Kasumi-1 (cell line): ENCODE measurements at places on chromosomes 6 and 20.

GRCh38 chr6:148134592-148134991 lies 208.0 kb upstream of the SASH1 start:
- DNase-seq: no peak

DNA sequence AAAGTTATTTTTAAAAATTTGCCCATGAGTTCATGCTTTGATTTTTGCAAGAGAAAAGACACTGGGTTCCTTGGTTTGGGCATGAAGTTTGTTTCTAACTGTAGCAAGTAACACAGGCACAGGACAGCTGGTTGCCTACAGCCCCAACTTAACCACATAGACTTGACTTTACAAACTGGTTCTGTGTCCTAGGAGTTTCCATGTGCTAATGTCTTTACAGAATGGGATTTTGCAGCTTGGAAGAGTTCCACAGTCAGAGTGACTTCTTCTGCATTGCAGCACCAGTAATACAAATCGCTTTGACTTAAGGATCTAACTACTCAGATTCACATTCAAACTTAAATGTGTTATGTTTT lies 44.3 kb downstream of the OR2B2 start:
- no peak for DNase-seq

DNA sequence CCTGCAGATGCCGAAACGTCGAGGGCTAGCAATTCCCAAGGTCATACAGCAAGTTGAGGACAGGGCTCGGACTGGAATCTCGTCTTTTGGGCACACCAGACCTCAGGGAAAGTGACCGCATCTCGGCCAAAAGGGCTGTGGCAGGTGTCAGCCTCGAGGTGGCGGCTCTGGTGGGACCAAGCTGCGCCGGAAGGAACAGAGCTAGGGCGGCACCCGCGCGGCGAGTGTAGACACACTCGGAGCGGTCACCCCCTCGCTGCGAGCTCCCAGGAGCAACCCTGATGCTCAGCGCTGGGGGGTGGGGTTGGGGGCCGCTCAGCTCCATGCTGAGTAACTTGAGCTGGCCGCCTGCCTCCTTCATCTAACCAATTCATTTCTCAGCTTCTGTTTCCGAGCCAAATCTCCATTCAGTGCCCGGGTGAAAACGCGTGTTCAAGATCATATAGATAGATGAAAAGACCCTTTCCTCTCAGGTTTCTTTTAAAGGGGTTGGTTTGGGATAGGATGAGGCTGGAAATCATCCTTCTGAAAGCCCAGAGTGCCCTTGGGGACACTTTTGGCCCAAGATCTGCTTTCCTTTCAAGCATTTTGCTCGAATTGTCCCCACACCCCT lies 2.2 kb upstream of the TUBB2B start:
- DNase-seq: no peak

- DNase-seq: no peak
These were observed 5.0 kb upstream of the CAP2 start for GRCh38 chr6:17388365-17388764.

DNA sequence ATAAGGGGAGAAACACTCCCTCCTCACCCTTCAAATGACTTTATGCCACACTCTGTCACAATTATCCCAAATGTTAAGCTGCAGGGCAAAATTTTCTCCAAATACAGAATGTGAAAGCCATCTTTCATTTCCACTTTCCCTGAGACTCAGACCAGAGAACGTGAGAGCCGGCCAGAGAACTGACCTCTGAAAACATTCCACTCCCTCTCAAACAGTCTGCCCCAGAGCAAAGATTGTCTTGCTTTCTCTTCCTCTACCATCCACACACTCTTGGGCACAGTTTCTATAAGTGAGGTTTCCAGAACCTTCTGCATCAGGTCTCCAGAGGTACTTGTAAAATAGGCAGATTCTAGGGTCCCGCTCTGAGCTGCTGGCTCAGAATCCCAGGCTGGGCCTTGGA lies 278.1 kb downstream of the FRK start:
- DNase-seq: no peak

- DNase-seq: no peak
These were observed 33.1 kb upstream of the CDYL start for GRCh38 chr6:4743062-4743461.

DNA sequence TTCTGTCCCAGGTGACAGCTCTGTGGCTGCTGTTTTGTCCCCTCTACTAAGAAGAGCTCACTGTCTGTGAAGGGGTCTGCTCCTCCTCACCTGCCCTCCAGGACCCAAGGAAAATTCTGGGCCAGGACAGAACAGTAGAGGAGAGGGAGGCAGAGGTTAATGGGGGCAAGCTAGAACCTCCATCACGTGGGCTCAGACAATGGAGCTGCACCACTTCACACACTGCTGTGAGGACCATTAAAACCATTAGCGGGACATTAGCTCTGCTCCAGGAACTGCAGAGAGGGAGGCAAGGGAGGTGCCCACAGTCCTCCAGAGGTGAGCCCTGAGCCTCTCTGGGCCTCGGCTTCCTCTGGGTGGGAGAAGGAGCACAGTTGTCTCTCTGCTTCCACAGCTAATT lies 78.4 kb downstream of the NOL4L start:
- DNase-seq: no peak

DNA sequence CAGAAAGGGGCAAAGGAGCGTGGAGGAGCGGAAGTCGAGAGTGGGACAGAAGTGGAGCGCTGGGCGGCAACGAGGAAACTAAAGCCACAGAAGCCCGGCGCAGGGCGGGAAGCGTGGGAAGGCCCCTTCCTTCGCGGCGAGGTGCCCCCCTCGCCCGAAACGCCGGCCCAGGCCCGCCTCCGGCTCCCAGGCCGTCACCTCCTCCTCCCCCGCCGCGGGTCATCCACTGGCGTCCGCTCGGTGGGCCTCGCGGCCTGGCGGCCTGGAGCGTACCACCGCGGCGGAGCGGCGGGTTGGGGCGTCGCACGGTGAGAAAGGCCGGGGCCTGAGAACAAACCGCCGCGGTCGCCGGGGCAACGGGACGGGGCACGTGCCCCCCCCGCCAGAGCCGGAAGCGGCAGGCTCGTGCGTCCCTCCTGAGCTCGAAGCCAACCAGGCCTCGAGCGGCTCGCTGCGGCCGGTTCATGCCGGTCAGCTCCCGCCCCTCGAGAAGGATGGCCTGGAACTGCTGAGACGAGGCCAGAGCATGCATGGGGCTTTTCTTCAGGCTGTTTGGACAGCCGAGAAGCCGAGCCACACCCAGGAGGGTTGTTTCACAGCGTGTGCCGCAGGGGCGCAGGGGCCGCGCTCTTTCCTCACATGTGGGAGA lies at the start of gene TCP11:
TSS of gene TCP11 (minus strand) at position 333 of the 649 bp plus-strand sequence. CDS start 469 bp downstream, outside the sequence.
- no peak for DNase-seq

- DNase-seq: no peak
These were observed 102.8 kb upstream of the SGK1 start for GRCh38 chr6:134420614-134421181.

DNA sequence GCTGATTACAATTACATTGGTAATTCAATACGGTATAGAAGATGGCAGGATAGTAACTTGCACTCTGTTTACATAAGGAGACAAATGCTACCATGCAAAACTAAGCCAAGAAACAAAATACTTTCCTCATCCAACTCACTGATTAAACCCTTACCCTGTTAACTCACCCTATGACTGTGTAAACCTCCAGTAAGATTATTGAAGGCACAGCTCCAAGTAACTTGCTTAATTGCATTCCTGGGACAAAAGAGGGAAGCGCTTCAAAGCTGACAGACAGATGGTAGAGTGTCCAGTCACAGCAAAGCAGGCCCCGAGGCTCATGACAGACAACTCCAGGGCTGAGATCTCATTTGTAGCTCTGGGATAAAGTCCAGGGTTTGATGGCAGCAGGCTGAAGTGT lies 6.9 kb upstream of the KIF16B start:
- DNase-seq: no peak

GRCh38 chr6:71524201-71524600 lies 235.6 kb downstream of the OGFRL1 start:
- DNase-seq: no peak

GRCh38 chr6:14509120-14509519 lies 391.5 kb downstream of the CD83 start:
- DNase-seq: no peak

DNA sequence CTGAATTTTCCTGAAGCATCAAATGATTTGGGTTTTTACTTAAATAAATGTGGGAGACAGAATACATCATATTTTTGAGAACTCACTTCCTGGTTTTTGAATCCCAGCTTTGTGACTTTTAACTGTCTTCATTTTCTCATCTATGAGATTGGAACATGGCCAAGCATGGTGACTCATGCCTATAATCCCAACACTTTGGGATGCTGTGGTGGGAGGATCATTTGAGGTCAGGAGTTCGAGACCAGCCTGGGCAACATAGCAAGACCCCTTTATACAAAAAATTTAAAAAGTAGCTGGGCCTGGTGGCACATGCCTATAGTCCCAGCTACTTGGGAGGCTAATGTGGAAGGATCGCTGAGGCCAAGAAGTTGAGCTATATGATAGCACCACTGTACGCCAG lies 122.3 kb downstream of the QKI start:
- no peak for DNase-seq

GRCh38 chr6:26478985-26479278 lies 21.2 kb upstream of the BTN1A1 start:
- peak; percentile 46 for DNase-seq

GRCh38 chr6:169700296-169700695 lies 1.5 kb downstream of the WDR27 start:
- DNase-seq: peak; percentile 83

DNA sequence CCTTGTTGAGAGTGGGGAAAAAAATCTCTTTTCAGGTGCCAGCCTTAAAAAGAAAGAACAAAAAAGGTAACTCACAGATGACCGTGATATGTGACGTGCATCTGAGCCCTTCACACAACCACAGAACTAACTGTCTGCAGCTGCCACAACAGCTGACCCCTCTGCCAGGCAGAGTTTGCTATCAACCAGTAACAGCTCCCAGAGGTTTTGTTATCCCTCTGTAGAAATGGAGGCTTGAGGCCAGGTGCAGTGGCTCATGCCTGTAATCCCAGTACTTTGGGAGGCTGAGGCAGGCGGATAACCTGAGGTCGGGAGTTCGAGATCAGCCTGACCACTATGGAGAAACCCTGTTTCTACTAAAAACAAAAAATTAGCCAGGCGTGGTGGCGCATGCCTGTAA lies 42.8 kb downstream of the SLC52A3 start:
- no peak for DNase-seq

GRCh38 chr6:121823437-121823851 lies 388.0 kb downstream of the GJA1 start:
- no peak for DNase-seq

GRCh38 chr6:164826831-164827468 lies 482.5 kb downstream of the C6orf118 start:
- DNase-seq: no peak

- DNase-seq: no peak
These were observed 196.9 kb upstream of the SLC24A3 start for GRCh38 chr20:19015351-19016139.

- DNase-seq: no peak
These were observed 301.1 kb downstream of the TAF4 start for GRCh38 chr20:61764471-61765025.

DNA sequence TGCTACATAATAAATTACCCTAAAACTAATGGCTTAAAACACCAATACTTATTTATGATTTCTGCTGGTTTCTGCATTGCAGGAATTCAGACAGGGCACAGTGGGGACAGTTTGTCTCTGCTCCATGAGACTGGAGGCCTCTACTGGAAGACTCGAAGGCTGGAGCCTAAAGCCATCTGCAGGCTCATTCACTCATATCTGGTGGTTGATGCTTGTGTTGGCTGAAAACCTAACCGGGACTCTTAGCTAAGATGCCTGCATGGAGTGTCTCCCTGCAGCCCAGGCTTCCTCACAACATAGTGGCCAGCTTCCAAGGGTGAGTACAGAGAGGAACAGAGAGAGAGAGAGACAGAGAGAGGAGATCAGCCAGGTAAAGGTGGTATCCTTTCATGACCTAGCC lies 195.5 kb upstream of the FOXA2 start:
- DNase-seq: no peak

DNA sequence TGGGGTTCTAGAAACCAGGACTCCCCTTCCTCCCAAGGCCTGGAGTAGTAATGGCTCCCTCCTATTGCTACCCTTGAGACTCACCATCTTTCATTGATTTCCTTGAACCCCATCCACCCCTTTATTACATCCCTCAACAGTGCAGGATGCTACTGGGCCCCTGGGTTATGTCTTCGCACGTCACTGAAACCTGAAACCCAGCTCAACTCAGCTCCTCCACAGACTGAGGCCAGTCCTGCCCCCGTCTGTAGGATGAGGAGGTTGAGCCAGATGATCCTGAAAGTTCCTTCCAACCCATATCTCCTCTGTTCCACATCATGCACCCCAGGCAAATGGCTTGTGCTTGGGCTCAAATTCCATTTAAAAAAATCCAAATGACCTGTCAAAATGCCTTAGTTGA lies 21.4 kb downstream of the CPNE5 start:
- DNase-seq: no peak

DNA sequence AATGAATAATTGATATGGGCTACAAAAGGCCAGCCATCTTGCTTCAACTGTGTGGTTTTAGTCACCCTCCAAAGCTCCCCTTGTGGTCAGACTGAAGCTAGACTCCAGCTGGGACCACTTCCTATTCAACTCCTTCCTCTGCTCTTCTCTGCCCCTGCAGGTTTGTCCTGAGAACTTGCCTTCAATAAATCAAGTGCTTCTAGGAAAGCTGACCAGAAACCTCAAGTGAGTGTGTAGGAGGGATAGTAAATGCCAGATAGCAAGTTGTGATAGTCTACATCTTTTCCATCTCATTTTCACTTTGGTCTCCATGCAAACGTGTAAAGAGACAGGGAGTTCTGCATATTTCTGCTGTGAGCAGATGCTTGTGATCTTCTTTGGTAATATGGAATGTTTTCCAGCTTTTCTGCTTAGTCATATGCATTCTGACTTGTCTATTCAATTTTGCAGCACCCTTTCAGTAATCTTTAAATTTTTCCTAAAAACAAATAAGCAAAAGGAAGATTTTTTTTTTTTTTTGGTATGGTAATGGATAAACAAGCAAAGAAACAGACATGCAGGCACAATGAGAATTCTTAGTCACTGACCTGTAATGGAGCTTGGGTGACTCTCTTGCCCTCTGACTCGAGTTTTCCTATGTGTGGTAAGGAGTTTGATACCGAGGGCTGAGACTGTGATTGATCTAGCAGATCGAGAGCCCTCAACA lies 201.3 kb upstream of the BTBD3 start:
- peak; percentile 63 for DNase-seq

DNA sequence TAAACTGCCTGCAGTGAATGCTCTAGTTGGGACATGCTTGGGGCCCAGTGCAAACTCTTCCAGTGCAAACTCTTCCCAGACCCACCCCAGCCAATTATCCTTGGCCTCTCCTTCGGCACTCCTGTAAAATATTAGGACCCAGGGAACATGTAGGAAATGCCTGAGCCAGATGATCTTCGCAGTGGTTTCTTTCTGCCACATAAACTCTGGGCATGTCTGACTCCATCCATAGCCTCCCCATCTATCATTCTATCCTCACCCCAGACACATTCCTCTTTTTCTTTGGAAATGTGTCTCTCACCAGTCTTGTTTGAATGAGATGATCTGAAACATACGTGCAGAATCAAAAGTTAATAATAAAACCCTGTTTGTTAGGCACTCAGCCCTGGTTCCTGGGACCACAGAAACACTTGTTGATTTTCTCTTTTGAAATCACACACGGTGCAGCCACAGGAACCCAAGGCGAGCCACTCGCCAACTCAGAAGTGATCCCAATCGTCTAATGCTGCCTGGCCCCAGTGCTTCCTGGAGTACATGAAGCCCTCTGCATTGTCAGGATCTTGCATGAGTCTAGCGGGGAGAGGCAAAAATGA lies 108.9 kb upstream of the CST7 start:
- no peak for DNase-seq
